ENCODE measurements at places on chromosomes 11 and 22.

DNA sequence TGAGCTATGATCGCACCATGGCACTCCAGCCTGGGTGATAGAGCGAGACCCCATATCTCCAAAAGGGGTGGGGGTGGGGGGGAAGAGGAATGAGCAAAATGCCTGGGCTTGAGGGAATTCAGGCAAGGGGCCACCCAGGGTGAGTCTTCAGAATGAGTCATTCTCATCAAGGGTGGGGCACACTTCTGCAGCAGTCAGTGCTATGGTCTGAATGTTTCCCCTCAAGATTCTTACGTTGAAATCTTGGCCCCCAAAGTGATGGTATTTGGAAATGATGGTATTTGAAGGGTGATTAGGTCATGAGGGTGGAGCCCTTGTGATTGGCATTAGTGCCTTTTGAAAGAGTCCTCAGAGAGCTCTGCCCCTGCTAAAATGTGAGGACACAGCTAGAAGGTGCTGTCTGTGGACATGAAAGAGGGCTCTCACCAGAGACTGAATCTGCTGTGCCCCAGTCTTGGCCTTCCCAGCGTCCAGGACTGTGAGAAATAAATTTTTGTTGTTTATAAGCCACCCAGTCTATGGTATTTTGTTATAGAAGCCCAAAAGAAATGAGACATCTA, 86.4 kb upstream of the THY1 start:
- no peak for DNase-seq

GRCh38 chr22:49685116-49685515, 142.6 kb downstream of the BRD1 start:
- DNase-seq, result no peak

GRCh38 chr11:35042224-35042623, 96.7 kb upstream of the CD44 start:
- no peak for DNase-seq

- DNase-seq, result peak; percentile 69
These were observed 13.6 kb downstream of the BCL9L start for GRCh38 chr11:118911880-118912741.

- DNase-seq, result no peak
These were observed 534.3 kb downstream of the ETS1 start for GRCh38 chr11:128052912-128053641.

DNA sequence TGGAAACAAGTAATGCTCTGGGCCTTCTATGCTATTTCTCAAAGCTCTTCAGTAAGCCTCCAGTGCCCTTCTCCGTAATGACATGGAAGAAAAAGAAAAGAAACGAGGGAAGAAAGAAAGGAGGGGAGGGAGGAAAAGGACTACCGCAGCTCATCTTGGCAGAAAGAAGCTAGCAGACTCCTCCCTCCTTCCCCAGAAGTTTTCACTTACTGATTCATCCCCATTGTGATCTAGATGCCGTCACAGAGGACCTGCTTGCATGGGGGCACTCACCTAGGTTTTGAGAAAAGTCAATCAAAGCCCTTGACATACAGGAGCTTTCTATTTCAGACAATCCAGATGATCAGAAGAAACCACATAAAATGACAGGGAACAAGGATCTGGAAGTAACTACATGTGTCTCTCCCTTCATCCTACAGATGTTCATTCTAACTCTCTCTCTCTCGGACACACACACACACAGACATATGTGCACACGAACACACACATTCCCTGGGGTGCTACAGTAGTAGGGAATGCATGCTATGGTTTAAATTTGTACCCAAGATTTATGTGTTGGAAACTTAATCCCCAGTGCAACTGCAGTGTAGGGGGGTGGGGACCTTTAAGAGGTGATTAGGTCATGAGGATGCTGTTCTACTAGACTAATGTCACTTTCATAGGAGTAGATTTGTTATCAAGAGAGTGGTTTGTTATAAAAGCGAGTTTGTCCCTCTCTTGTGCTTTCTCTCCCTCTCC, 37.6 kb upstream of the RCN1 start:
- DNase-seq, result no peak

Measured in stimulated activated CD4-positive, alpha-beta T cell treated with anti-CD3 and anti-CD28 coated beads, Interleukin-12 subunit alpha, Interleukin-12 subunit beta, amount 100 ng/mL, for 24 hours (primary cell).